DMS79 (cell line): ENCODE measurements at places on chromosomes 2 and 18.

- DNase-seq: no peak
These were observed 262.3 kb downstream of the NRXN1 start for GRCh38 chr2:50769406-50770181.

GRCh38 chr2:134690629-134691215, 28.1 kb downstream of the TMEM163 start:
- DNase-seq: no peak

DNA sequence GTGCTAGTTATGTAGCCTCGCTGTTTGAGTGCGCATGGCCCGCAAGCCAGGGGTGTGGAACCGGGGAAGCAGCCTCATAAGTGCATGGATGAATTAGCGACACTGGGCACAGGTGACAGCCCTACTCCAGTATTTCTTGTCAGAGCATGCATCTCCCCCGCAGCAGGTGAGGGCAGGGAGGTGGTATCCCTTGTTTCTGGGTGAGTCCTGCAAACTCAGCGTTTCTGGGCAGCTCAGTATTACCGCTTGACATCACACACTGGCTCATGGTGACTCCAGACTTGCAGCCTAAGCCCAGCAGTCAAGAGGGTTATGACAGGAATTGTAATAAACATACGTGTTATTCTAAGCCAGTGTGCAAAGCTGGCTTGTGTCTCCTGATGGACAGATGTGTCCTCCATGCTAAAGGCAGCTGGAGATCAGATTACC, 2.5 kb downstream of the CABLES1 start:
- peak; percentile 88 for DNase-seq

DNA sequence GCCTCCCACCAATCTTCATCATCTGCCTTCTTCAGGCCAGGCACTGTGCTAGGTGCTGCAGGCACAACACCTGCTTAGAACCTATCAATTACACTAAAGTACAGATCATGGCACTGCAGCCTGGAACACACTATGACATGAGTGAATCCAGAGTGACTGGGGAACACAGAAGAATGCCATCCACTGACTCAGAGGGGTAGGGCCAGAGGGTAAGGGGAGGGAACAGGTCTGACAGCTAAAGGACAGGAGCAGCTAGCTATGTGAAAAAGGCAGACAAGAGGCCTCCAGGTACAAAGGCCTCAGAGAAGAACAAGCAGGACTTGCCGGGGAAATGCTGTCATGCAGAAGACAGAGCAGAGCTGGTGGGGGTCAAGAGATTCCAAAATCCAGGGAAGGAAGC, 53.3 kb upstream of the ACAA2 start:
- DNase-seq: no peak

- DNase-seq: no peak
These were observed 61.2 kb upstream of the LRRTM1 start for GRCh38 chr2:80365762-80366161.

- DNase-seq: no peak
These were observed 32.1 kb downstream of the ASAP2 start for GRCh38 chr2:9238591-9239326.

- DNase-seq: peak; percentile 86
These were observed 71.9 kb upstream of the NFU1 start for GRCh38 chr2:69509011-69509749.
